ENCODE measurements at places on chromosomes 7 and 10. TPM values are rescaled to one million over a fixed set of nuclear protein-coding genes. Genes with fewer than 3 reads are reported as not detected.

The GCK gene
- total RNA-seq = 0.25 TPM

The UBE2H gene
- 107 TPM for total RNA-seq

The PRKAR2B gene
- 6.9 TPM for total RNA-seq

The LIPJ gene
- total RNA-seq = not detected

The CAMK2B gene
- 1.1 TPM for total RNA-seq

The DENND2A gene
- total RNA-seq = 18.0 TPM

The LANCL2 gene
- total RNA-seq = 18.3 TPM

The LRRC72 gene
- not detected for total RNA-seq

The SEPTIN7 gene
- total RNA-seq = 189 TPM

The POLL gene
- 35.2 TPM for total RNA-seq

- no peaks in the 10 kb centered on the region for H3K27me3 ChIP-seq
- H3K36me3 ChIP-seq = peaks cover 17% of the 10 kb centered on the region
- no peak overlapping the region for H3K27ac ChIP-seq
- peak; percentile 45 for DNase-seq
These were observed 117.1 kb upstream of the DIP2C start for GRCh38 chr10:806451-807162.

DNA sequence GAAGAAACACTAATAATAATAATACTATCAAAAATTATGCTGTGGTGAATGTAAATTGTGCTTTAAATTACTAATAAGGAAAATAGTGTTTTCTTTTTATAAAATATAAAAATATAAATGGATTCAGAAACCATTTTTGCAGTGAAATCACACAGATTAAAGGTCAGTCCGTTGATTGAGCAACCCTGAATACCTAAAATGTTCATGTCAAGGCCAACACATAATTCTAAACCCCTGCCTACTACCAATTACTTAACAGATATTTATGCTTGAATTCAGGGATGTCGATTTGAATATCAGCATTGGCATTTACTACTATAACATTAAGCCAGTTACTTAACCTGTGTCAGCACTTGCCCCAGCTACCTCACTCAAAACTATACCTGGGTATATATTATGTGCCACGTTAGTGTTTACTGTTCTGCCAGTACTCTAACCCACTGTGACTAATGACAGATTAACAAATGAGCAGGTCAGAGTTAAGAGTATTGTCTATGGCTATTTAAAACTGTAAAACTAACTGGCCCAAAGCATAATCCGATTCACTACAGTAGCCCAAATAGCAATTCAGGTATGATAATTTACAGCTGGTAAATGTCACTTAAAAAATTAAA lies 165.0 kb downstream of the KMT2E start:
- no peaks in the 10 kb centered on the region for H3K36me3 ChIP-seq
- DNase-seq = no peak
- no peaks in the 10 kb centered on the region for H3K27me3 ChIP-seq
- H3K4me3 ChIP-seq = no peak overlapping the region

GRCh38 chr10:45421221-45422097 lies 47.4 kb downstream of the ALOX5 start:
- H3K4me1 ChIP-seq = peaks cover 8% of the 10 kb centered on the region
- no peak overlapping the region for H3K4me3 ChIP-seq
- DNase-seq = no peak
- H3K27ac ChIP-seq = no peak overlapping the region

GRCh38 chr7:24457219-24457558 lies 116.1 kb upstream of the PALS2 start:
- H3K4me1 ChIP-seq = peaks cover 5% of the 10 kb centered on the region
- H3K4me3 ChIP-seq = no peak overlapping the region
- H3K27me3 ChIP-seq = no peaks in the 10 kb centered on the region
- H3K27ac ChIP-seq = peak overlapping the region; percentile 42
- no peaks in the 10 kb centered on the region for H3K36me3 ChIP-seq

- H3K27ac ChIP-seq = no peak overlapping the region
- H3K27me3 ChIP-seq = no peaks in the 10 kb centered on the region
- no peaks in the 10 kb centered on the region for H3K36me3 ChIP-seq
- no peaks in the 10 kb centered on the region for H3K4me1 ChIP-seq
These were observed 288.9 kb upstream of the SEMA3C start for GRCh38 chr7:81207801-81208200.

GRCh38 chr10:63466144-63466935 lies 563 bp upstream of the JMJD1C start:
- DNase-seq = peak; percentile 84
- H3K36me3 ChIP-seq = no peaks in the 10 kb centered on the region
- no peaks in the 10 kb centered on the region for H3K27me3 ChIP-seq
- peak overlapping the region; percentile 93 for H3K27ac ChIP-seq
- no peaks in the 10 kb centered on the region for H3K4me1 ChIP-seq

DNA sequence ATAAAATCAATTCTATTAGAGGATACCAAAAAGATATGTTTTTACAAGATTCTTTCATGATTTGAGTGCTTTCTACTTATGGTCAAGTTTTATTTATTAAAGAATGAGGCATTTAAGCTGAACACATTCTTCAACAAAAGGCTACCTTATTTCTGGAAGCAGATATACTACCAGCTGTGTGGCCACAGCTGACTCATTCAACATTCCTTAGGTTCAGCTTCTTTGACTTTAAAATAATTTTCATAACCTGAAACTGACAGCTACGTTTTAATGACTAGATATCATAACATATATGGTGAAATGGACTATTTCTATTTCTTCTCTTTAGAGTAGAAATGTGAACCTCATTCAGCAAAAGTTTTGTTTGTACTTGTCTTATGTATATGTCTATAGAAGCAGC lies 414.2 kb upstream of the SEMA3C start:
- no peaks in the 10 kb centered on the region for H3K27me3 ChIP-seq
- no peak overlapping the region for H3K4me3 ChIP-seq
- DNase-seq = no peak
- H3K4me1 ChIP-seq = no peaks in the 10 kb centered on the region

GRCh38 chr7:44292876-44293560 lies 32.4 kb downstream of the CAMK2B start:
- H3K4me3 ChIP-seq = no peak overlapping the region
- H3K27ac ChIP-seq = no peak overlapping the region
- H3K4me1 ChIP-seq = no peaks in the 10 kb centered on the region
- H3K36me3 ChIP-seq = no peaks in the 10 kb centered on the region
- no peaks in the 10 kb centered on the region for H3K27me3 ChIP-seq

DNA sequence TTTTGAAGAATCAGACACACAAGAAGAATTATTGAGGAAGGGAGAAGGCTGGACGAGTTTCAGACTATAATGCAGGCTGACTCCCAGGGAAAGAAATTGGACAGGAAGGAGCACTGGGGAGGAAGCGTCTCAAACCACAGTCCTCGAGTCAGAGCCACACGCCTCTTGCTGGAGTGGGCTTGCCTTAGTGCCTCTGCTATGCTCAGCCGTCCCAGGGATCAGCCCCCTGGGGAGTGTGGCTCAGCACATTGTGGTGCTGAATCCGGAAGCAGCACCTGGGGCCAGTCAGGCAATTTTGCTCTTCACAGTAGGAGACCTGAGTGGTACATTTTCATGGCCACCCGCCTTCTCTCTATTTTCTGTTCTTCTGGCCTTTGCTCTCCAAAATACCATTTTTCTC lies 67.4 kb upstream of the SLC35G1 start:
- H3K27ac ChIP-seq = no peak overlapping the region
- no peak overlapping the region for H3K4me3 ChIP-seq
- DNase-seq = no peak
- no peaks in the 10 kb centered on the region for H3K4me1 ChIP-seq
- H3K36me3 ChIP-seq = no peaks in the 10 kb centered on the region

DNA sequence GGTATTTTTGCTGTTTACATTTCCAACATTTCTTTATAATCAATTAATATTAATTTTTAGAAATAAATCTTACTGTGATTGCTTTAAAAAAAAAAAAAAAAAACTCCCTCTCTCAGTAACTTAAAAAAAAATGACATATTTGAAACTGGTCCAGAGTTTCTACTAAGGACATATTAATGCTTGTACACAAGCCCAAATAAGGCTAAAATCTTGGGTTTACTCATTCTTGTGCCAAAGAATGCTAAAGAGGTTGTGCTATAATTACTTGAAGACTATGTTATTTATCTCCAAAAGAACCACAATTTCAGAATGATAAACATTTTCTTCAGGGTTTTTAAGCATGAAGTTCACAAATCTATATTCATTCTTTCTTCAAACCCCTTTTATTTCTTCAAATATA lies 39.4 kb upstream of the PHF14 start:
- H3K27me3 ChIP-seq = no peaks in the 10 kb centered on the region
- DNase-seq = no peak
- H3K36me3 ChIP-seq = peaks cover 9% of the 10 kb centered on the region
- no peak overlapping the region for H3K4me3 ChIP-seq

All from kidney (tissue), 22 donors.